ENCODE measurements at places on chromosomes 7 and 10.

DNA sequence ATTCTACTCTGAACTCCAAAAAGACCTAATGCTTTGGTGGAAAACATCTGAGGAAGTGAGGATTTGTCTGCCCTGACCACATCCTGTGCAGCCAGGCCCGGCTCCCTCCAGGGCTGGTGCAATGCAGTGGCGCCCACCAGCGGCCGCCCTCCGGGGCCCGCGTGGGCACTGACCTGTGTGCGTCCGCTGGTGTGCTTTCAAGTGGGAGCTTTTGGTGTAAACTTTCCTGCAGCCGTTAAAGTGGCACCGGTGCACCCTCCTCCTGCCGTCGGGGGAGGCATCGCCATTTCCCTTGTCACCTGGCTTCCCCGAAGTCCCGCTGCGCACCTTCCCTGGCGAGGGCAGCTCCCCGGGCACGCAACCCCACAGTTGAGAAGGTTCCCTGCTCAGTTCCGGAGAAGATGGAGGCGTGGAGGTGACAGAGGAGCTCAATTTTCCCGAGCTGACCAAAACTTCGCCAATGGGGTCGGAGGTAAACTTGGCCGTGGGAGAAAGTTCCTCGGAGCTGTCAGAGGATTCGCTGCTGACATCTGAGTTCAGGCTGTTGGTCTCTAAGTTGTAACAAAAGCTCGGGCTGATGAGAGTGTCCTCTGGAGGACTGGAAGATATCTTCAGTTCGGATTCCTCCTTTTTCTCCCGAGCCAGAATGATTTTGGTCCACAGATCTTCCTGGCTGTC is 3.4 kb downstream of the KLF6 start:
- DNase-seq, result peak; percentile 42

- DNase-seq, result no peak
These were observed 16.1 kb downstream of the GPR146 start for GRCh38 chr7:1060315-1061072.

- no peak for DNase-seq
These were observed at the start of gene C10orf67 for GRCh38 chr10:23344241-23344841. C10orf67 (minus strand) TSS chr10:23344797; CDS start chr10:23344774, 23 bp downstream.

GRCh38 chr7:4800926-4801838 is 25.8 kb downstream of the AP5Z1 start:
- no peak for DNase-seq

- no peak for DNase-seq
These were observed 102.9 kb downstream of the MPP7 start for GRCh38 chr10:28199941-28200340.

DNA sequence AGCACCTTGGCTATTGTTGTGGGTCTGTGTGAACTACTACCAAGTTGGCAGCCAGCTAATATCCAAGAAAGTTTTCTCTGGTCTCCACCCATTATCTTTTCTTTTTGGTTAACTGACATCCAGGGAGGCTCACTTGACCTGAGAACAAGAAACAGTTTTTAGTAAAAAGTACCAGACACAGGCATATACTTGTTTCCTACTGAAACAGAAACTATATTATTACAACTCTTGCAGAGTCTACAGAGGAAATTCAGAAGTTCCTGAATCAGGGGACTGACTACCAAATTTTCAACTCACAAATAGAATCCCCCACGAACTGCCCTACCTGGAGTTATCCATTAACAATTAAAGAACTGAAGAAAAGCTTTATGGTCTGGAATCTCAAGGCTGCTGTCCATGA is 168.9 kb downstream of the KCND2 start:
- no peak for DNase-seq

- no peak for DNase-seq
These were observed 232.5 kb downstream of the TNS3 start for GRCh38 chr7:47349401-47349800.

- no peak for DNase-seq
These were observed 809.1 kb downstream of the TNS3 start for GRCh38 chr7:46772776-46773175.

- DNase-seq, result no peak
These were observed 63.2 kb upstream of the CAV2 start for GRCh38 chr7:116436305-116436826.

DNA sequence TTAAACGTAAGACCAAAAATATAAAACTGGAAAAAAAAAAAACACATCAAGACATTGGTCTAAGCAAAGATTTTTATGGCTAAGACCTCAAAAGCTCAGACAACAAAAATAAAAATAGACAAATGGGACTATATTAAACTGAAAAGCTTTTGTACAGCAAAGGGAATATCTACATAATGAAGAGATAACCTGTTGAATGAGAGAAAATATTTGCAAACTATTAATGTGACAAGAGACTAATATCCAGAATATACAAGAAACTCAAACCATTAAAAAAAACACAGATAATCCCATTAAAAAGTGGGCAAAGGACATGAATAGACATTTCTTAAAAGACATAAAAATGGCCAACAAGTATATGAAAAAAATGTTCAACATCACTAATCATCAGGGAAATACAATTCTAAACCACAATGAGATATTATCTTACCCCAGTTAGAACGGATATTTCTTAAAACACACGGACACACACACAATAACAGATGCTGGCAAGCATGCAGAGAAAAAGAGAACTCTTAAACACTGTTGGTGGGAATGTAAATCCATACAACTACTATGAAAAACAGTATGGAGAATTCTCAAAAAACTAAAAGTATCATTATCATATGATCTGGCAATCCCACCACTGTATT is 28.8 kb downstream of the CNOT4 start:
- no peak for DNase-seq

DNA sequence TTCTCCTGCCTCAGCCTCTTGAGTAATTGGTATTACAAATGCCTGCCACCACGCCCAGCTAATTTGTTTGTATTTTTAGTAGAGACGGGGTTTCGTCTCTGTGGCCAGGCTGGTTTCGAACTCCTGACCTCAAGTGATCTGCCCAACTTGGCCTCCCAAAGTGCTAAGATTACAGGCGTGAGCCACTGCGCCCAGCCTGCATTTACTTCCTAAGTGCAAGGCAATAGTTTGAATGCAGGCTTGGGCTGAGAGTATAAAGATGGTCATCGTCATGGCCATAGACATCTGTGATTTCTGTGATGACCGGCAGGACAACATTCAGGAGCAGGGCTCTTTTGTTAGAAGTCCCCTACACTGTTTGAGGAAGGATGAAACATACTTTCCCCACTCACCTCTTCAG is 393.9 kb upstream of the SHH start:
- no peak for DNase-seq

GRCh38 chr7:104341546-104341945 is 13.1 kb downstream of the LHFPL3 start:
- no peak for DNase-seq

DNA sequence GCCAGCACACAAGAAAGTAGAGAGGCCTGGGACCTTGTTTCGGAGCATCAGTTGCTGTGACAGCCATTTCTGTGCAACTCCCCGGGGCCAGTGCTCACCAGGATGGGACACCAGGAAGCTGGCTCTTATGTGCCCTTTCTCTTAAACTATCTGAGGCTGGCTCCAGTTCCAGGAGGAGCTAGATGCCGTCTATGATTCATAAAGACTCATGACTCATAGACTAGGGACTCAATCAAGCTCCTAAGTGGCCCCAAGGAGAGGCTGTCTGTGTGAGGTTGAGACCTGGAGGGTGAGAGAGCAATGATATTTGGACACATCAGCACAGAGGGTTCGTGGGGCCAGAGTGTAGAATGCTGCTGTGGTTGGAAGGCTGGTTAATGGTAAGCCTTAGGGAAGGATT is 580.1 kb downstream of the CCSER2 start:
- DNase-seq, result no peak

- no peak for DNase-seq
These were observed 91.9 kb downstream of the ZNF783 start for GRCh38 chr7:149353739-149354504.

DNA sequence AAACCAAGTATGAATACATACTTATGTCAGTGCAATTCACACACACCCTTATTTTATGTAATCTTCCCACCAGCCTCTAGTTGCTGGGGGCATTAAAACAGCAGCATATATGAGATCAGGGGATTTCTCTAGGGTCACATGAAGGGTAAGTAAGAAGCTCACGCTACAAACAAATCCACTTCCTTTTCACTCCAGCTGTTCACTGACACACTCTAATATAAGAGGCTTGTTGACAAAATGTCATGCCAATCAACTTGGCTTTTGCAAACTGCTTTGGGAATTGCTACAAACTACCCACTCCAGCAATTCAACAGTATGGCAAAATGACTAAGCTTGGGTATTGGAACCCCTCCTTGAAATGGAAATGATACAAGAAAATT is 10.3 kb downstream of the FAM3C start:
- DNase-seq, result no peak

GRCh38 chr7:71403202-71403946 is 271.4 kb downstream of the GALNT17 start:
- no peak for DNase-seq

DNA sequence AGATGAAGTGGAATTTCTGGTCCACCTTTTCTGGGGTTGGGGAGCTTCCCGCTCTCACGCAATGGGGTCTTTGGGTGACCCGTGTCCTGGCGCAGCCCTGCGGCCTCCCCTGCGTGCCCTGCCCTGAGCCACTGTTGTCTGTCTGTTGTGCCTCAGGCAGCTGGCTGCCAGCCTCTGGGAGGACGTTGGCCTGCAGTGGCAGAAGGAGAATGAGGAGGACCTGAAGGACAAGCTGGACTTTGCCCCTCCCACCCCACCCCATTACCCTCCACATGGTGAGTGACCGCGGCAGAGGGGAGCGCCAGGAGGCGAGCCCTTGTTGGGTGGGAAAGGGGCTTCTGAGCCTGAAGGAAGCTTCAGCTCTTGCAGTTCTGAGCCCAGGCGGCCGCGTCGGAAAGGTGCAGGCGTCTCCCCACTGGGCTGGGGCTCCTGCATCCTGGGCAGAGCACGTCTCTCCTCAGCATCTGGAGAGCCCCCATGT is 14.2 kb upstream of the PRKAR1B start:
- no peak for DNase-seq

DNA sequence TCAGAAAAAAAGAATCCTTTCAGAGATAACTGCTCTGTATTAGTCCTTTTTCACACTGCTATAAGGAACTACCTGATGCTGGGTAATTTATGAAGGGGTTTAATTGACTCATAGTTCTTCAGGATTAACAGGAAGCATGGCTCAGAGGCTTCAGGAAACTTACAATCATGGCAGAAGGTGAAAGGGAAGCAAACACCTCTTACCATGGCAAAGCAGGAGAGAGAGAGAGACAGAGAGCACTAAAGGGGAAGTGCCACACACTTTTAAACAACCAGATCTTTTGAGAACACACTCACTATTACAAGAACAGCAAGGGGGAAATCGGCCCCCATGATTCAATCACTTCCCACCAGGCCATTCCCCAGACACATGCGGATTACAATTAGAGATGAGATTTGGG is 114.2 kb downstream of the TES start:
- no peak for DNase-seq

GRCh38 chr7:76304888-76305375 is 2.5 kb downstream of the HSPB1 start:
- DNase-seq, result no peak

GRCh38 chr7:56007167-56007652 is 42.8 kb downstream of the NIPSNAP2 start:
- no peak for DNase-seq

DNA sequence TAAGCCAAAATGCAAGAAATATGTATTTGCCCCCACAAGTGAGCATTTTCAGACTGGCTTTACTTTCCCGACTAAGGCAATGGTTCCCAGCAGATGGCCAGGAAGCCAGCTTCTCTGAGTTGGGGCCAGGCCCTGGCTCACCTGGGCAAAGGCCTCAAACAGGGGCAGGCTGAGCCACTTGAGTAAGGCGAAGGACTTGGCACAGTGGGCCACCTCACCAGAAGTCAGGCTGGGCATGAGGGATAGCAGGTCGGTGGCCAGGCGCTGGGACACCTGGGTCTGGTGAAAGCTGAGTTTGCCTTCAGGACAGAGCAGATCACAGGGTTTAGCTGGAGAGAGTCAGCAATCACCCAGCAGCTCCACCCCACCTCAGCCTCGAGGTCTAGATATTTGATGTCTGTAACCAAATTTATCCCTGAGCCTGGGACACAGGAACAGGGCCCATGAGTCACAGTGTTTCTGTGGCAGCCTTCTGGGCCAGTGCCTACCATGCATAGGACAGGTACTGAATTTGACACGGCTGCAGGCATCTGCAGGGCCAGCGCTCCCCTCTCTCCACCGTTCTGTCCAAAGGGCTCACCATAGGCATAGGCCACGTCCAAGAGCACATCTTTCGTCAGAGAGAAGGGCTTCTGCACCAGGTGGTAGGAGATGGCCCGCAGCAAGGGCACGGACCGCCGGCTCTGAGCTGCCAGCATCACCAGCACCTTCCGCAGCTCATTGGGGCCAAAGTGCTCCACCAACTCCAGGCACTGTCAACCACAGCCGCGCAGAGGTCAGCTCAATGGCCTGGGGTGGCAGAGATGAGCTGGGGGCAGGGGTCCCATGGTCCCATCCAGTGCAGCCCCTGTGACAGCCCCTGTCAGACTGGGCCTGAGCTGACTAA is 7.3 kb downstream of the TBRG4 start:
- DNase-seq, result no peak

DNA sequence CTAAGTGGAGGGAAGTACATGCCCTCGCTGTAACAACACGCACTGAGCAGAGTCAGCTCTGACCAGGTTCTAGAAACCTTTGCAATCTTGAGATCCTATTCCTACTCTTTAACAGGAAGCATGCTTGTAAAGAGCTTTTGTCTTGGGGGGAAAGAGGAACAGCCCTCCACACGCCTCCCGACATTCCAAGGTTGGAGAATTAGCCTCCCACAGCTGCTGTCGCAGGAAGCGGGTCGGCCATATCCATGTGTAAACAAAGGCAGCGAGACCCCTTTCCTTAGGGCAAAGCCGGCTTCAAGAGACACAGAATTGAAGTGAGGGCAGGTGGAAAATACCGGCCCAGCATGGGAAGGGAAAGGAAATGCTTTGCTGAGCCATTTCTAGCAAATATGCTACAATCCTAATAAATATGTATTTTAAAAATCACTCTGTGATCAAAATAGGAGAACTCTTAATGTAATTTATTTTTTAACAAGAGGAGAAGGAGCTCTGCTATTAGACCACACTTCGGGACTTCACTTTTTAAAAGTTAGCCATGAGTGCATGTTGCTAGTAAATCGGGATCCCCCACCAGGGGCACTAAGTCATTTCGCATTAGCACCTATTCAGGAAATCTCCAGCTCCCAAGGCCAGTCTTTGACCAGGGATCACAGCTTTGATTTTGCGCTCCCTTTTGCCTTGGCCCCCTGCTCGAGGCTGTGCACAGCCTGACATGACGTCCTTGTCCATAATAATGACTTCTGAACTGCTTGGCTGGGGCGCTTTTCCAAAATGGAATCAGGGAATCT is 55.9 kb downstream of the FAM204A start:
- no peak for DNase-seq

DNA sequence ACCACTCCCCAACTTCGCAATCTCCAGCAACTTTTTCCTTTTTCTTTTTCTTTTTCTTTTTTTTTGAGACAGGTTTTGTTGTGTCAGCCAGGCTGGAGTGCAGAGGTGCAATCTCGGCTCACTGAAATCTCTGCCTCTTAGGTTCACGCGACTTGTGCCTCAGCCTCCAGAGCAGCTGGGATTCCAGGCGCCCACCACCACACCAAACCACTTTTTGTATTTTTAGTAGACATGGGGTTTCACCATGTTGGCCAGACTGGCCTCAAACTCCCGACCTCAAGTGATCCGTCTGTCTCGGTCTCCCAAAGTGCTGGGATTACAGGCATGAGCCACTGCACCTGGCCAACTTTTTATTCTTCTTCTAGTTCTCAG is 55.0 kb downstream of the KIAA1549 start:
- no peak for DNase-seq
